ENCODE measurements at places on chromosomes 11 and 22.

- no peak for DNase-seq
Observed at GRCh38 chr22:40279017-40279416, 67.3 kb upstream of the ADSL start.

- no peak for DNase-seq
Observed at GRCh38 chr11:17929171-17929570, 83.7 kb downstream of the SERGEF start.

- no peak for DNase-seq
Observed at GRCh38 chr11:20558741-20559140, 40.7 kb upstream of the SLC6A5 start.

GRCh38 chr11:126127898-126128297 lies 65.2 kb upstream of the CDON start:
- DNase-seq, result no peak

DNA sequence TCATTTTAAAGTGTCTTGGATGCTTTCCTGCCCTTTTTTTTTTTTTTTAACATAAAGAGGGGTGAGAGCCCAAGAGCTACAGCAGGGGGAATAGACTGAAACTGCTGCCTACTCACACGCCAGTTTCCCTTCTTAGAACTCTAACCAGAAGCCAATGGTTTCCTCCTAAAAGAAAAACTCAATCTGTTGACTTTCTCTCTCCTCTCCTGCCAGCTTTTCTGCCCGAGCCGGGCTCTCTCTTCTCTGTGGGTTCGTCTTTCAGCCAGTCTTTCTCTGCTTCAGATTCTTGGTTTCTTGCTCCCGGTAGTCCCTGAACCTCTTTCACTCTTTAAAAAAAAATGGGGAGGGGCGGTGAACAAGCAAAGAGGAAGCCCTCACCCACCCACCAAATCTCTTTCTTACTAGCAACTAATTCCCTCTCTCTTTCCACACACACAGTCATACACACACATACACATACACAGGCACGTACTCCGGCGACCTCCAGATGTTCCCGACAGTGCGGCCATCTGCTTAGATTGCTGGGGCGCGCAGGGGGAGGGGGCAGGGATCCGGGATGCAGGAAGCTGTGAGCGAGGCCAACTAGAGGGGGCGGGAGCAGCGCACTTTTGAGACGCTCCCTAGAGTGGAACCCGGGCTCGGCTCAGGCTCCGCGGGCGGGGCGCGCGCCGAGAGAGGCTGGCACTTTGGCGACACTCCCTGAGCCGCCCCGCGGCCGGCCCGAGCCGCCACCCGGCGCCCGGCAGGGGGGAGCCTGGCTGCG lies 444 bp upstream of the TSKU start:
- DNase-seq, result peak; percentile 86

- DNase-seq, result no peak
Observed at GRCh38 chr11:37107415-37107814, 509.4 kb upstream of the RAG2 start.

DNA sequence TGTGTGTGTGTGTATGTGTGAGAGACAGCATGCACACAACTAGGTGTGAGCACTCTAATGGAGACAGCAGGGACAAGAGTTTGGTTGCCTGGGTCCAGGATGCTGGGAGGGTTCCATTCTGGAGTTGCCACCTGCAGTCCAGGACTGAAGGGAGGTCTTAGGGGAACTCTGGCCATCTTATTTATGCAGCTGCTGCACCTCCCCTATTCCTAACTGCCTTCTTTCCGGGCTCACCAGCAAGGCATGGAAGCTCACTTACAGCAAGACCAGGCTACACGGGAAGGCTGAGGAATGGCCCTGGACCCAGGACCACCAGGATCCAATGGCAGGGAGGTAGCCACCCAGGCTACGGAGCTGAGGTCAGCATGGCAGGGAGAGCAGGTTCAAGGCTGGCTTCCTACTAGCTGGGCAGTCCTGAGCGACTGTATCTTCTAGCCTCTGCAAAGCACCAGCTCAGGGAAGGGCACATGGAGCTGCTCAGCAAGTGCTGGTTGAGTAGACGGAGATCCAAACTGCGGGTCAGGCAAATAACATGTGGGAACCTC lies 42.2 kb upstream of the B3GAT1 start:
- no peak for DNase-seq

DNA sequence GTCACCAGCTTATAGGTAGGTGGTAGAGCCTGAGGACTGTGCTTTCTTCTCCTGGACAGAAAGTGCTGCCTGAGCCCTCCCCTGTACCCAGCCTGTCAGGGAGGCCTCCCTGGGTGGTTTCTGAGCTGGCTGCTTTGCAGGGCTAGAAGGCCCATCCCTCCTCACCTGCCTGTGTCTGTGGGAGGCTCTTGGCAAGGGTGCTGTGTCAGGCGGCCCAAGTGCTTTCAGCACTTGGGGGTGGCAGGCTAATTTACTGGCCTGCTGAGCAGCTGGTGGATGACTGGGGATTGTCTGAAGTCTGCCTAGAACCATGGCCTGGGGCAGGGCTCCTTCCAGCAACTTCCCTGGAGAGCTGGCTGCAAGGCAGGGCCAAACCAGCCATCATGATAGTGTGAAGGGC lies 139.0 kb upstream of the NAV2 start:
- no peak for DNase-seq

DNA sequence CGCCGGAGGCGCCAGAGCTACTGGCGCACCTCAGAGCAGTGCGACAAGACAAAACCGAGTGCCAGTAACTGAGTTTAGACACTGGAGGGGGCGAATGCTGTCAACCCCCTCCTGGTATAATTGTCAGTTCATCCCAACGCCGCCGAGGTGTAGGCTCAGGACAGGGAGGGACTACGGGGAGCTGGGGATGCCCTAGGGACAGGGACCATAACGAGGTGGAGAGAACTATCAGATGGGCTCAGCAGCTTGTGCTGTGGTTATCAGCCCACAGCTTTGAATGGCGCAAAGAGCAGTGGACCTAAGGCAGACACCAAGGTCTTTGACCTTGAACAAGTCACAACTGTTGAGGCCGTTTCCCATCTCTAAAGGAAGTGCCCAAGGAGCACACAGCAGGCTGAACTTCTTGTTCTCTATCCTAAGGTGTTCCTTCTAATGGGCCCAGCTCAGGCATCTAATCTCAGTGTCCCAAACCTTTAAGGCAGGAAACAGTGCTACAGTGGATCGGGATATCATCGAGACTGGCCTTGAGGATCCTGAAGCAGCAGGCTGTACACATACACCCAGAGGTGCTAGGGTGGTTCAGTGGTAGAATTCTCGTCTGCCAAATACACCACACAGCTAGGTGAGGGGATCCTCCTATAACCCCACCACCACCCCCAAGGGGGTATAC lies 958 bp upstream of the TUT1 start:
- no peak for DNase-seq

- no peak for DNase-seq
Observed at GRCh38 chr11:69393865-69394233, 87.6 kb upstream of the LINC01488 start.

GRCh38 chr22:20392983-20393704 lies 807 bp upstream of the ZNF74 start:
- DNase-seq, result no peak

DNA sequence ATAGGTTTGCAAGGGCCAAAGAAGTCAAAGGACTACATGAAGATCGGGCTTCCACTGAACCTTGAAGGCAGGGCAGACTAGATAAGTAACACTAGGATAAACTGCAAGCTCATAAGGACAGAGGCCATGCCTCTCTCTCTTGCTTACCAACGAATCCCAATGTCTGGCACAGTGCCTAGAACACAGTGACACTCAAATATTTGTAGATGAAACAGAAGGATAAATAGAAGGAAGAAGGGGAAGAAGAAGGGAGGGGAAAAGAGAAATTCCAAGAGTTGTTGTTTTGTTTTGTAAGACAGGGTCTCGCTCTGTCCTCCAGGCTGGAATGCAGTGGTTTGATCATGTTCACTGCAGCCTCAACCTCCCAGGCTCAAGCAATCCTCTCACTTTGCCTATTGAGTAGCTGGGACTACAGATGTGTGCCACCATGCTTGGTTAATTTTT lies 26.9 kb downstream of the SIK3 start:
- DNase-seq, result no peak

DNA sequence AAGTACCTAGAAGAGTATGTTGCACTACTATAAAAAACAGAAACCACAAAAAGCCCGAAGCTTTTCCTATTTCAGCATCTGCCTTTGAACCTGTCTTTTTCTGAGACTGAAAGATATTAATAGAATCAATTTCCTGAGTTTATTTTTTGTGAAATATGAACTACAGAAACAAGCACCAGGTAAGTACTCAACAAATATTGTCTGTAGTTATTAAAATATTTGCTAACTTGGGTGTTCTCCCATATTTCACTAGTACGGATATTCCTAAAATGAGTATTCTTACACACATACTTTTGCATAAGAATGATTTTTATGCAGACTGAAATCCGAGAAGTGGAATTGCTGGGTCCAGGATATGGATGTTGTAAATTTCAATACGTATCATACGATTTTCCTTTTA lies 188.0 kb downstream of the OR4C45 start:
- DNase-seq, result no peak

GRCh38 chr22:29377979-29378378 lies 10.4 kb downstream of the AP1B1 start:
- no peak for DNase-seq

DNA sequence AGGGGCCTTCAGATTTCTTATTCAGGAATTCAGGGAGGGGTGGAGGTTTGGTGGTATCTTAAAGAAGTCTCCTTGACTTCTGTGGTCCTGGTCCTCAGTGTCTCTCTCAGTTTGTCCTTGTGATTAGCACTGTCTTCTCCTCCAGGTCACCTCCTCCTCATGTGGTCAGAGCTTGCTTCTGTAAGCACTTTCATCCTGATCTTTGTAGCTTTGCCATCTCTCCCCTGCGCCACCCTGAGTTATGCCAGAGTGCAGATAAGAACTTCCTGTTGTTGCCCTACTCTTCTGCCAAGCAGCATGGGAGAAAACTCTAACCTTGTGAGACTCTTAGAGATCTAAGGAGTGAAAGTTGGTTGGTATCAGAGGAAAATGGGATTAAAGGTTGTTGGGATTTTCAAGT lies 30.9 kb downstream of the MICAL2 start:
- DNase-seq, result no peak

- peak; percentile 87 for DNase-seq
Observed at GRCh38 chr11:110524238-110524637, 94.5 kb downstream of the FDX1 start.

GRCh38 chr11:45151362-45151982 lies 5.0 kb downstream of the PRDM11 start:
- no peak for DNase-seq

GRCh38 chr22:17334059-17334458 lies 35.2 kb upstream of the CECR2 start:
- DNase-seq, result no peak

GRCh38 chr11:61499816-61500491 lies 8.6 kb upstream of the LRRC10B start:
- no peak for DNase-seq

- no peak for DNase-seq
Observed at GRCh38 chr11:121497176-121497998, 44.6 kb upstream of the SORL1-AS1 start.

DNA sequence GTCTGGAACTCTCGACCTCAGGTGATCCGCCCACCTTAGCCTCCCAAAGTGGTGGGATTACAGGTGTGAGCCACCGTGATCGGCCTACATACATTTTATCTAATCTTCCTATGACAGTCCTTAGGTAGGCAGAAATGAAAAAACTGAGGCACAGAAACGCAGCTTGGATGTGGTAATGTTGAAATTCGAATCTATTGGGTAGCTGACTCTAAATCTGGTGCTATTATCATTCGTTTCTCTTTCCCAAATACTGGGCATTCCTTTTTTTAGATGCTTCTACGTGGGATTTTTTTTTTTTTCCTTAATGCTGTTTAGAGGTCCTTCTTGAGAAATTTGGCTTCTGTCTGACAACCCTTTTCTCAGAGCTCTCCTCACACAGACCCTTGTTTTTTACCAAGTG lies 41.5 kb downstream of the FCHSD2 start:
- no peak for DNase-seq

DNA sequence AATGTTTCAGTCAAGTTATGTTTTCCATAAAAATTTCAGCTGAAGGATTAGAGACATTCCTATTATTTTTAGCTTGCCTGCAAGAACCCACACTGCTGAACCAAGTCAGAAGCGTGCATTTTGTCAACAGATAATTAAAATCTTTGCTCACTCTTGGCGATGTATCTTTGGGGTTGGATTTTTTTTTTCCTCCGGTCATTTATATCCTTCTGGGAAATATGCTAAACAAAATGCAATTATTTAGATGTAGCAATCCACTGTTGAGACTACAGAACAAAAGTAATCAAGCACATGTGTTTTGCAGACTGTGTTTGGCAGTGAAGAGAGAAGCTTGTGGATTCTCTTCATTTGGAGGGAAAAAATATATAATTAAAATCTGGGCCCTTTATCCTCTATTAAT lies 15.3 kb upstream of the NELL1 start:
- DNase-seq, result no peak

DNA sequence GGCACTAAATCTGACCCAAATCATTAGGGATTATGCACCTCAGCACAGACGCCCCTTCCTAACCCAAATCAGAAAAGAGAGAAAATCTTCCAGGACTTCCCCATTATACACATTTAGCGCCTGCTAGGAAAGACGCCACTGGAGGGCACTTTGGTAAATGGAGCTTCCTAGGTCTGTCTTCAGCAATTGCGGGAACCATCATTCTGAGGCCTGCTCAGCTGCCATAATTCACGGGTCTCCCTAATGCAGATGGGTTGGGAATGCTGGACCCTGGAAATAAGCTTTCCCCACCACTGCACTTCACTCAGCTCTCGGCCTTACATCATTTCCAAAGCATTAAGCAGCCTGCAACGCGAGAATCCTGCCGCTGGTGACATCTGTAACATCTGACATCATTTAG lies 86.2 kb upstream of the OPCML start:
- no peak for DNase-seq

DNA sequence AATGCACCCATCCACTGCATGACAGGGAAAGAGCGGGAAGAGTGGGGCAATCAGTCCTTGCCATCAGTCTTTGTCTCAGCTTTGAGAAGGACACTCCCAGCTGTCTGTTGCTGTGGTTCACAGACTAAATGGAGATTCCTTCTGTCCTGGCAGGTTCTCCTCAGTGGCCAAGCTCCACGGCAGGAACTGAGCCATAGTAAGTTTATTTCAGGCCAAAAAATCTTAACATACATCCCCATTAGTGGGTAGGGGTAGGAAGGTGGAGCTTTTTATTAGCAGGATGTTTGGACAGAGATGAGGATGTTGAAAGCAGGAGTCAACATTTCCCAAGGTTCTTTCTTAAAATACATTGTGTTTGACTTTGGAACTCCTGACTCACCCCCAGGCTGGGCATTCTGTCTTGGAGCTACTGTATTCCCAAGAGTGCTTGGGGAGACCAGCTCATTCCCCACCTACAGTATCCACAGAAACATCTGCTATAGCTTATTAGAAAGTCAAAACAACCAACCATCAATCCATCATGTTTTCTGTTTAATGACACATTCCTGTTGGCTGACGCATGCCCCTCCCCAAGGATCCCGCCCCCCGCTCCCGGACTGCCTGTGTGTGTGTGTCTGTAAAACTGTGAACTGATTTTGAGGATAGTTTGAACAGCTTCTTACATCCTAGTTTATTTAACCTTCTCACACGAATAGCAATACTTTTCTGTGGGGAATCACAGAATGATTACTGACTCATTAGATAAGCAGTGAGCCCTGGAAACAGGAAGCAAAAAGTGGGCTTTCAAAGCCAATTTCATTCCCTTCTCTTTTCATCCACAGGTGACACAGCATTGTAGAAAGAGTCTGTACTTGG lies 109.5 kb downstream of the CCDC81 start:
- DNase-seq, result peak; percentile 95

Measured in HS-5 (cell line).